ENCODE measurements at places on chromosomes 12 and 14. TPM values are rescaled to one million over a fixed set of nuclear protein-coding genes. Genes with fewer than 3 reads are reported as not detected.

Gene ANO2
- total RNA-seq: 0.21 TPM

Gene CAPZA3
- total RNA-seq: not detected

Gene TNFAIP2
- 283 TPM for total RNA-seq

Gene ABCD2
- not detected for total RNA-seq

Gene SLC6A15
- total RNA-seq: 4.0 TPM

Gene MGP
- not detected for total RNA-seq

Gene ADCY4
- not detected for total RNA-seq

Gene SLC10A1
- not detected for total RNA-seq

Gene IGF1
- total RNA-seq: not detected
